ENCODE measurements at places on chromosomes 5 and 9. TPM values are rescaled to one million over a fixed set of nuclear protein-coding genes. Genes with fewer than 3 reads are reported as not detected.

EGFLAM gene
- 47.4 TPM for total RNA-seq

RAD17 gene
- 17.0 TPM for total RNA-seq

RIOK2 gene
- total RNA-seq = 18.8 TPM

- no peak for DNase-seq
Measured at GRCh38 chr9:86643946-86644674, 289.9 kb upstream of the TUT7 start.

- no peak for DNase-seq
Measured at GRCh38 chr5:147704544-147704943, 78.0 kb downstream of the JAKMIP2 start.

GRCh38 chr5:22036061-22036460 lies 817.1 kb downstream of the CDH12 start:
- no peak for DNase-seq

- DNase-seq = no peak
Measured at GRCh38 chr9:15543047-15543813, 9.6 kb upstream of the CCDC171 start.

Measured in tibial nerve (tissue), 4 donors.